ENCODE measurements at places on chromosomes 12 and 14.

DNA sequence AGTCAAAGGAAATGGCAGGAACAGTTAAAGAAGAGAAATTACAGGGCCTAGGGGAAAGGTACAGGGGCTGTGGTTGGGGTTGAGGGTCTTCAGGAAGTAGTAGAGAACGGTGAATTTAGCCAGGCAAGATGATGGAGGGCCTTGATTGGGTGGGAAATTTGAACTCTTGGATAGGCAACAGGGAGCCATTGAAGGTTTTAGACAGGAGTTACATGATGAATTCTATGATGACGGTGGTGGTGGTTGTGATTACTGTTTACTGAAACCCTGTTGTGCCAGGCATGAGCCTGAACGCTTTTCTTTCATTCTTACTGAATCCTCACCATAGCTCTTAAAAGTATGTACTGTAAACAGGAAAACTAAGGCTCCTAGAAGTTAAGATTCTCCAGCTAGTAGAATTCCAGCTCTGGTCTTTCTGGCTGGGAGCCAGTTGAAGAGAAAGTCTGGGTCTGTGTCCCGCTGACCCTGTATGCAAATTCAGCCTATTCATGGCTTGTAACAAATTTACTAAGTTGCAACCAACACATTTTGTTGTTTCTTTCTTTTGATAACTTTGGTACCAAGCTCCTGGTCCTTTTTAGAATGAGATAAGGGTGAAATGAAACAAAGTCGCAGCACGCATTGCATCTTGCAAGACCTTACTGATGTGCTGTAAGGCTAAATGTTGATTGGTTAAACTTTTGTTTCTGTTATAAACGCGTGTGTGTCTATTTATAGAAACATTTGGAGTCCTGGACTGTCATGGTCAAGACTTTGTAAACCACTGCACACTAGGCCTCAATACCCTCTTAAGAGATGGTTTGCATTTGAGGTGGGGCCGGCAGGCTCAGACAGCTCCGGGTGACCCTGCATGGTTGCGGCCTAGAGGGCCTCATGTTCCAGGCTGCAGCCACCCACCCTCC lies 6.0 kb downstream of the ORAI1 start:
- no peak for DNase-seq

DNA sequence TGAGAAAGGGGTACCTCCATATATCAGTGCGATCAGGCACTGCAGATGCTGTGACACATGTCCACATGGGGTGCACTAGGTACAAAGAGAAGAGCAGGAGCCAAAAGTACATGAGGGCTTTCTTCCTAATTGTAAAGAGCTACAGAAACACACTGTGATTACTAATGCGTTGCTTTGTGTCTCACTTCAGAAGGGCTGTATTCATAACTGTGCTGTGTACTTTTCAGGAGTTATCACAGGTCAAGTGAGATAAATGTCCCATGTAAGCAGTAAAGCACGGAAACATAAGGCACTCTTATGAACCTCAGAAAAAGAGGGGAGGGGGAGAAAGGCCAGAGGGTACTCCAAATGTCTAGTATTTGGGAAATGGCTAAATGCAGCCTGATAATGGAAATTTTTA lies 10.6 kb downstream of the SPRING1 start:
- no peak for DNase-seq

- DNase-seq, result no peak
These were observed 9.9 kb downstream of the ATG14 start for GRCh38 chr14:55401751-55402150.

- no peak for DNase-seq
These were observed 1.5 kb downstream of the FOXG1 start for GRCh38 chr14:28767853-28768741.

GRCh38 chr14:103818422-103818821 lies 29.0 kb downstream of the PPP1R13B start:
- no peak for DNase-seq

DNA sequence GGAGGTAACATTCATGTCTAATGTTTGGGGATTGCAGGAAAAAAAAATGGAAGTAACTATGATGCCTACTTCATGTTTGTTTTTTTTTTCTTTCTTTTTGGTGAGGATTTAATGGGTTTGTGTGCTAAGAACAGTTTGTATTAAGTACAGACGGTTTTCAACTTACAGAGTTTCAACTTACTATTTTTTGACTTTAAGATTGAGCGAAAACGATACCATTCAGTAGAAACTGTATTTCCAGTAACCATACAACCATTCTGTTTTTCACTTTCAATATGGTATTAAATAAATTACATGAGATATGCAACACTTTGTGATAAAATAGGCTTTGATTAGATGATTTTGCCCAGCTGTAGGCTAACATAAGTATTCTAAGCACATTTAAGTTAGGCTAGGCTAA lies 10.4 kb downstream of the TECPR2 start:
- DNase-seq, result no peak

GRCh38 chr12:98533723-98534251 lies 18.4 kb downstream of the TMPO start:
- DNase-seq, result peak; percentile 44

GRCh38 chr12:12182703-12183365 lies 84.0 kb downstream of the LRP6 start:
- DNase-seq, result peak; percentile 57

DNA sequence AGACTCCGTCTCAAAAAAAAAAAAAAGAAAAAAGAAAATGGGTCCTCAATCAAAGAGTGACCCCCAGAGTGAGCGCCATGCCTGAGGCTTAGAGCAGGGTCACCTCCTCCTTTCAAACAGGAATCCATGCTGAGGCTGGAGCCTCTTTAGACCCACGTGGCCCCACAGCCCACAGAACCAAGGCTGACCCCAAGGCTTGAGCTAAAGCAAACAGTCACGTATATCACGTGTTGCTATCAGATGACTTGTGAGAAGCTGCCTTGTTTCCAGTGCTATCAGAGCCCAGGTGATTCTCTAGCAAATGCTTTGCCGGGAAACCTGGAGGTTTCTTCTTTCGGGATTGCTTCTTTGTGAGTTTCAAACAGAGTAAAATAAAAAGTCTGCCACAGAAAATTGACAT lies 31.7 kb upstream of the DYNC1H1 start:
- DNase-seq, result no peak

GRCh38 chr12:132182711-132183365 lies 38.6 kb downstream of the NOC4L start:
- no peak for DNase-seq

DNA sequence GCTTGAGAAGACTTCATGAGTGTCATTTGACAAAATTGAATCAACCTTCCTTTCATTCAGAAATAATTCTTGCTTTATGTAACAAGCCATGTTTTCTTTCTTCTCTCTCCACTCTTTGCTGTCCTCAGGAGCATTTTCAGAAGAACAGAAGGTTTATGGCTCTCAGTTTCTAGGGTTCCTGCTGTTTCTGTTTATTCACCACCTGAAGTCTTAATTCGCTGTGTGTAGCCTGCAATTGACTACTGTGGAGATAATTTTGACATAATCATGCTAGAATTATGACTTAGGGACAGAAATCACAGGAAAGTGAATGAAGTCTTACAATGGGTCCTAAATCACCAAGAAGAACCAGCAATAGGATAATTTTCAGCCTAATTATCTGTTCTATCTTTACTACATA lies 7.2 kb upstream of the PLEKHG7 start:
- no peak for DNase-seq

GRCh38 chr14:95685978-95686922 lies at the start of gene TCL1B:
Gene TCL1B (plus strand): TSS chr14:95686426. CDS start chr14:95686468, 42 bp downstream.
- no peak for DNase-seq

GRCh38 chr12:92365836-92366235 lies 220.2 kb upstream of the BTG1 start:
- DNase-seq, result no peak

GRCh38 chr12:11837216-11837934 lies 187.9 kb downstream of the ETV6 start:
- DNase-seq, result no peak

DNA sequence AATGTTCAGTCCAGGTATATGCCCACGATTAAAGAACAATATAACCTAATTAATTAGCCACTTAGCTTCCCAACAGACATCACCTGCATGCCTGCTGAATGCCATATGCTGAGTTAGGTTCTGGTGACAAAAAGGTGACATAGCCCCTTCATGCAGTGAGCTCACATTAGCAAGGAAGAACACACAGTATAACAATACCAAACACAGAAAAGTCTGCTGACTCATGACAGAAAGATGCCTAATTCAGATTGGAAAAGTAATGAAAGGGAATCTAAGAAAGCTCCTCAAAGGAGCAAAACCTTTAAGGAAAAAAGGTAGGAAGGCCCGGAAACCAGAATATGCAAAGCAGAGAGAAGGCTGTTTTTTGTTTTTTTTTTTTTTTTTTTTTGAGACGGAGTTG lies 59.0 kb downstream of the FERMT2 start:
- DNase-seq, result no peak

DNA sequence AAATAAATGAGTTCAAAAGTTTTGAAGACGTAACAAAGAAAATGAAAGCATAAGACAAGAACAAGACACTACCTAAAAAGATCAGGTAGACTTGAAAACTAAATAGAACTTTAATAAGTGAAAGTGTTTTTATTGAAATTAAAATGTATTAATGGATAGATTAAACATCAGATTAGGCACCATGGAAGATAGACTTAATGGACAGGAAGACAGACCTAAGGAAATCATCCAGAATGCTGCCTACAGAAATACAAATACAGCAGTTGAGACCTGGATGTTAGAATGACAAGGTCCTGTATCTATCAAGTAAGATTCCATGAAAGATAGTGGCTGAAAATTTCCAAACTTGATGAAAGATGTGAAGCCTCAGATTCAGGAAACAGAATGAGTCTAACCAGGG lies 11.5 kb downstream of the PLEKHH1 start:
- DNase-seq, result no peak

DNA sequence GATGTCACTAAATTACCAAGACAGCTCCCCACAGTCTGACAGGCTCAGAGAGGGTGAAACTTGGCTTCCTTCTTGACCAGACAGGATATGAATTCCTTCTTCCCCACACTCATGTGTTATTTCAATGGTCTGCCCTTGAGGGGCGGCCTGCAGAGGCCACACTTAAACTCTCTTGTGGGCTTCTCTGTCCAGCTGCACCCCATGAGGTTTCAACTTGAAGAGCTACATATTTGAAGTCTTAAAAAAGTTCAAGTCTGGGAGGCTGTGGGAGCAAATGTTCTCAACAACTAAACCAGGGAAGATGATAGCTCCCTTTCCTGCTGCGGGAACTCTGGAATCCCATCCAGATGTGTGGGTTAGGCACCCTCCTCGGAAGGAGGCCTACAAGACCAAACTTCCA lies 98.3 kb downstream of the TTC7B start:
- DNase-seq, result peak; percentile 73

DNA sequence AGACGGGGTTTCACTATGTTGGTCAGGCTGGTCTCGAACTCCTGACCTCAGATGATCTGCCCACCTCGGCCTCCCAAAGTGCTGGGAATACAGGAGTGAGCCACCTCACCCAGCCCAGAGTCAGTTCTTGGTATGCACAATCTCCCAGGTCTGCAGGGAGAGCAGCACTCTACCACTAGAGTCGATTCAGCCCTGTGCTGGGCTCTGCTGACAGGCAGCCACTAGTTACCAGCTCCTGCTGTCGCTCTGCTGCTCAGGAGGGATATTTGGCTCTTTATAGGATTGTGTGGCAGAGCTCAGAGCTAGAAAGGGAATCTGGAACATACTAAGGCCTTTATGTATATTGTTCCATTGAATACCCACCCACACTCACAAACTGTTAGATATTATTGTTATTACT lies 44.3 kb downstream of the SPTB start:
- no peak for DNase-seq

DNA sequence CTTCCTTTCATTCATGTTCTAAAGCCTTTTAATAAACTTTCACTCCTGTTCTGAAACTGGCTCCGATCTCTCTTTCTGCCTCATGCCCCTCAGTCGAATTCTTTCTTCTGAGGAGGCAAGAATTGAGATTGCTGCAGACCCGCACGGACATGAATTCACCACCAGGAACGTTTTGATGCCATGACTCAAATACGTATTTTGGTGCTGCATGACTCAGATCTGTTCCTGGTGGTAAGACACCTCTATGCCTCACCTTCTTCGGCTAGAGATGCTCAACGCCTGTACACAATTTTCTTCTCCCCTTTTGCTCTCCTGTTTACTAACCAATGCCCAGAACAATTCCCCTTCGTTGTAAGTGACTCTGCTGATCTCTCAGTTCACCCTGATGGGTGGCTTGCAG lies 52.0 kb upstream of the RIMBP2 start:
- DNase-seq, result no peak

DNA sequence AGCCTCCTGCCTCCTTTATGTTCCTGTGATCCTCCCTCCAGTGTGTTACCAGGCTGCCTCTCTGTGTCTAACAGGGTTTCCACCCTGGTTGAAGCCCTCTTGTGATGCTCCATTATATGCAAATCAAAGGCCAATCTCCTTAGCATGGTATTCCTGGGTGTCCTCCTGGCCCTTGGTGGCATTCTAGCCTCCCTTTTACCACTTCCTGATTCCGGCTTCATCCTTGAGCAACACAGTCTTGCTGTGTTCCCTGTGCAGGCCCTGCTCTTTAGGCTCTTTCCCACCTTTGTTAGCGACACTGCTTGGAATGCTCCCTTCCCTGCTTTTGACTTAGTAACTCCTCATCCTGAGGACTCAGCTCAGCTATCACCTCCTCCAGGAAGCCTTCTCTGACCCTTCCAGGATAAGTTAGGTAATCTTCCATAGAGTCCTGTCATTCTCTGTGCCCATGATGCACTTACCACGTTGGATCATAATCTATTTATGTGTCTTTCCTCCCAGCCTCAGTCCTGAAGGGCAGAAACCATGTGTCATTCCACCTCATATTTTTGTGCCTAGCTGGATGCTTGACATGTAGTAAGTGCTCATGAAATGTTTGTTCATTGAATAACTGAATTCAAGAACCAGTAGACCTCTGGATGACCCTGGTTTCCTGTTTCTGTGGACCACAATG lies 37.3 kb downstream of the PRKCH start:
- DNase-seq, result no peak

- peak; percentile 50 for DNase-seq
These were observed 59.6 kb downstream of the FBXO33 start for GRCh38 chr14:39372656-39373055.

DNA sequence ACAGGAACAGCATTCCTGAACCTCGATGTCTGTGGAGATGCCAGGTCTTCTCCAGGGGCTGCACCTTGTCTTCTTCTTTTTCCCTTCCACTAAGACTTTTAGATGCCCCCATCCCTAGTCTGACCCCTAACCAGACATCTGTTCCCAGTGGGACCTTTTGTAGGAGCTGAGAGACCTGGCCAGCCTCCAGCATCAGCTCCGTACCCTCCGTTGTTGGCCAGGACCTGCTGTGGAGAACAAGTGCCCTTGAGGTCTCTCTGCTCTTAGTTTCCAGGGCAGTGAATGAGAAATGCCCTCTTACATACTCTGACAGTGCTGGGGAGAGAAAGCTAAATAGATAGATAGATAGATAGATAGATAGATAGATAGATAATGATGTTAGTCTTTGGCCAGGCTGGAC lies 16.8 kb upstream of the SDR39U1 start:
- no peak for DNase-seq

DNA sequence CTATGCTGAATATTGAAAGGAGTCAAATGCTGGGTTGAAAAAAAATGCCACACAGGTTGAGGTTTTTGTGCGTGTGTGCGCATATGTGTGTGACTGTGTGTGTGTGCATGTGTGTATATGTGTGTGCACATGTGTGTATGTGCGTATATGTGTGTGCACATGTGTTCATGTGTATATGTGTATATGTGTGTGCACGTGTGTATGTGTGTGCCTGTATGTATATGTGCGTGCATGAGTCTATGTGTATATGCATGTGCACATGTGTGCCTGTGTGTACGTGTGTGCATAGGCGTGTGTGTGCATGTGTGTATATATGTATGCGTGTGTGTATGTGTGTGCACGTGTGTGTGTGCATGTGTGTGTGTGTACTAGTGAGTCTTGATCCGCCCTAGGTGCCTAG lies 655.7 kb downstream of the AACS start:
- DNase-seq, result no peak

- DNase-seq, result no peak
These were observed 1.3 kb downstream of the DTX1 start for GRCh38 chr12:113057565-113058485.

Measured in GM03348 (cell line).